ENCODE measurements at places on chromosomes 1 and 21.

DNA sequence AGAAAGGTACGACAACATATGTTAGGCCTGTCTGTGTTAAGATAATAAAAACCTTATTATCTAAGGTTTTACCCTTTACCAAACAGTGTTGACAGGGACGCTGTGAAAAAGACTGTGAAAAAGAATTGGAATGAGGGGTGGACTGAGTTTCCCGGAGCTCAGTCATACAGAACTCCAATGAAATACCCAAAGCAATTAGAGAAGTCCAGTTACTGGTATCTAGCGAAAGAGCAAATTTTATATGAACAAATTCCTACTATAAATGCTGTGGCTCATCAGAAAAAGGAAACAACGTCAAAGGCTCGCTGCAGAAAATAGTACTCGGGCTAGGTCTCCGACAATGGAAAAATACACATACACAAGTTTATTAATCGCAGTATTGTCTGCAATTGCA is 708 bp upstream of the RBBP5 start:
- no peak for DNase-seq

- DNase-seq: no peak
Measured at GRCh38 chr1:61638296-61638695, 86.6 kb downstream of the TM2D1 start.

- DNase-seq: no peak
Measured at GRCh38 chr1:33805988-33806387, 57.9 kb upstream of the HMGB4 start.

DNA sequence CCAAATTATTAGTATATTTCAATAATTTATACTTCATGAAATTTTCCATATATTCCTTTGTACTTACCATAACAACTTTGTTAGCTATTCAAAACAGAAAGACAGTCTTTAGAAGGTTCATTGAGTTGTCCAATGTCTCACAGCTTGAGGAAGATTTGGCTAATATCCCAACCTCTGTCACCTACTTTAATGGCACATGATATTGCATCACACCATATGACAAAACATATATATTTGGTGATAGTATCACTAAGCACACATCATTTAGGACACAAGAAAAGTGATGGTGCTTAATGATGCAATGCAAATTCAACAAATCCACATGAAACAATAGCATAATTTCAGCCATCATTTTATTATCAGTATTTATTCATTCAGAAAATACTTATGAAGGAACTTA is 122.0 kb upstream of the BRINP3 start:
- no peak for DNase-seq

GRCh38 chr1:116738673-116739370 is 15.4 kb upstream of the CD2 start:
- no peak for DNase-seq

GRCh38 chr1:118249641-118250040 is 64.6 kb upstream of the SPAG17 start:
- DNase-seq: no peak

DNA sequence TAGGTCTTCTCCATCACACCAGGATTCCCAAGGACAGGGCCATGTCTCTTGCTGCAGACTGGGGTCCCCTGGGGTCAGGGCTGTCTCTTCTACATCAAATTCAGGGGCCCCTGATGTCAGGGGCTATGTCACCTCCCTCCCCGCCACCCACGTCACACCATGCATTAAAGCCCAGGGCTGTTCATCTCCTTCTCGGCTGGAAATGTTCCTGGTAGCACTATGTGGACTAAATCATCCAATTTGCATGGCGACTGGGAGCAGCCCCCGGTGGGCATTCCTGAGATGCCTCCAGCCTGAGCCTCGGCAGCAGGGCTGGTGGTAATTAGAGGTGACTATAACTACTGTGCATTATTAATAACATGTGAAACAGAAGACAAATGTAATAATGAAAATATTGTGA is 151.7 kb upstream of the HMGB4 start:
- no peak for DNase-seq

DNA sequence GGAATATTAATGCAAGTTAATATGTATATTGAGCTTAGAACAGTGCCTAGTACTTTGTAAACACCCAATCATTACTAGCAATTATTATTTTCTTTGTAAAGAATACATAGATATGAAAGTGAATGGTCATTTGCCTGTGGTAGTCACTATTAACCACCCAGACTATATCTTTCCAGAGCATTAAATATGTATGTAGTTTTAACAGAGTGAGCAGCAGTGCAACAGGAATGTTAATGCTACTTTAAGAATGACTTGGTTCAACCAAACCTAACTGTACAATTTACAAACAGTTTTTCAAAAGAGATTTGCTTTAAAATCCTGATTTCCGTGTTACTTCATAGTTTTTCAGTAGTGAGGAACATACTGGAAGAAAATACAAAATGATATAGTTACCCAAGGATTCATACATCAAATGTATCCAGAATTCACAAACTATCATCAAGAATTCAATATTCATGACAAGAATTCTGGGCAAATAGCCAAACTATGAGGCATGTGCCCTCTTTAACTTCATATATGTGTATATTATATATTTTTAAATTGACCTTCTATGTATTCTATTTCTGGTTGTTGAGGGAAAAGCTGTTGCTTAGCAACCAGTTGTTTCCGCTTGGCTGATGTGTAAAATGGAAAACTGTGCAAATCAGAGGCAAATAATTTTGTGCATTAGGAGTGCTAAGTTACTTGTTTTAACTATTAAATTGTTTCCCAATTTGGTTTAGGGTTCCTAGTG is 34.9 kb upstream of the IVNS1ABP start:
- peak; percentile 50 for DNase-seq

- DNase-seq: no peak
Measured at GRCh38 chr1:195851016-195851601, 757.1 kb downstream of the KCNT2 start.

DNA sequence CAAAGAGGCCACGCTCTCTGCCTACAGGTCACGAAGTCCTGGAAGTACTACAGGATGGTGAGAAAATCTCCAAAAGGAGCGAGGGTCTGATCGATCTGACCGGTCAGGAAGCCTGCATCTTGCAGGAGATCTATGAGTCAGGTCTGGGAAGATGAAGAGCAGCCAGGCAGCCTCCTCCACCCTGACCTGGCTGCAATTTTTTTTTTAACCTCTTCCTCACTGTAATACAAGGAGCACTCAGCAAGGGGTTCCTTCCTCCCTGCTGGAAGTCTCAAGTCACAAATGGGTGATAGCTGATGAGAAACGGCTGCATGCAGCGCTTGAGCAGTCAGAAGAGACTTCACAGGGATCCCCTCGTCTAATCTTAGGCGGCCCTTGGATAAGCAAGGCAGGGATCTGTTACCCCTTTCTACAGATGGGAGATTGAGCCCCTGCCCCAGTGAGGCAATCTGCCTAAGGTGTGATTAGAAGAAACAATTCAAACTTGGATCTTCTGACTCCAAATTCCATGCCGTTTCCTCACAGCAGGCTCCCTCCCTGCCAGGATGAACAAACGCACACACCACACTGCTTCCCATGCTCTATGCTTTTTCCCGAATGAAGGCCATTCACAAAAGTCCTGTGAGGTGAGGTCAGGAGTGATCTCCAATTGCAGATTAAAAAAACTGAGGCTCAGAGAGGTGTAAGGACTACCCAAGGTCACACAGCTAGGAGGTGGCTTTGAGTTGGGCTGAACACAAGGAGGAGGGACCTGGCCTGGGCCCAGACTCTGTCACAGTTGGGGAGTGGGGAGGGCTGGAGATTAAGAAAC is 48.3 kb downstream of the ECE1 start:
- DNase-seq: no peak

- DNase-seq: no peak
Measured at GRCh38 chr1:69246710-69247109, 321.0 kb upstream of the LRRC7 start.

- DNase-seq: no peak
Measured at GRCh38 chr1:225700889-225701465, 48.1 kb upstream of the ENAH start.

- DNase-seq: no peak
Measured at GRCh38 chr1:14919751-14920150, 233.8 kb upstream of the TMEM51 start.

- no peak for DNase-seq
Measured at GRCh38 chr21:35086357-35086756, 37.3 kb upstream of the RUNX1 start.

DNA sequence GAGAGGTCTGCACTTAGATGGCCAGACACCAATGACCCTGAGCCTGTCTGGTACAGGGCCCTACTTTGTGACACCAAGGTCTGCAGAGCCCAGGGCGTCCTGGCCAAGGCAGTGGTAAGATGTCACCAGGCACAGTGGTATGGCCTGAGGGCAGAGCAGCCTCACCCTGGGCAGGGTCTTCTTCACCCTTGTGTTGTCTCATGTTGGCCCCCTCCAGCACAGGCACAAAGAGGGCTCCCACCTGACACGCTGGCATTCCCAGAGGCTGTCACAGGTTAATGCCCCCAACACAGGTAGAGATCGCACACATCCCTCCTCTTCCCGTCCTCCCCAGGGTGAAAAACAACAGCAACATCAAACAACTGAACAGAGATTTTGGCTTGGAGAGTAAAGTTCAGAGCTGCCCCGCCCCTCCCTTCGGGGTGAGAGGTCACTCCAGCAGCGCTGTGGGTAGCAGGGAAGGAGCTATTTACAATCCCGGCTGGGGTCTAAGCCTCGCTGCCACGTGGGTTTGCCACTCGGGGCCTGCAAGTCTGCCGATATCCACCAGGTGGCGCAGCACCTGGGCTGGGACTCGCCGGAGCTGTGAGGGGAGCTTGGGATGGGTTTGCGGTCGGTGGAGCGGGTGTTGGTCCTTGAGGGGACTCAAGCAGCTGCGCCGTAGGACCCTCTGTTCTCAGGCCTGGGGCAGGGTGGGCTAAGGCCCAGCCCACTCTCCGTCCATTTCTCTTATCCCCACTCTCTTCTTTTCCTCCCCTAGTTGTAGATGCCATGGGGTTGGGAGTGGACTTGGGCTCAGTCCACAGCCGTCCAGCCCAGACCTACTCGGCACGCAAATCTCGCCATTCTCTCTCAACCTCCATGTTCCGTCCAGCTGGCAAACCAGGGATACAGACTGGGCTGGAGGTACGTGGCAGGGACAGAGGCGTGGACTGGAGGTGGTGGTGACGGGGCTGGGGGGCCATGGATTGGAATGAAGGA is 12.7 kb downstream of the EFNA3 start:
- no peak for DNase-seq

DNA sequence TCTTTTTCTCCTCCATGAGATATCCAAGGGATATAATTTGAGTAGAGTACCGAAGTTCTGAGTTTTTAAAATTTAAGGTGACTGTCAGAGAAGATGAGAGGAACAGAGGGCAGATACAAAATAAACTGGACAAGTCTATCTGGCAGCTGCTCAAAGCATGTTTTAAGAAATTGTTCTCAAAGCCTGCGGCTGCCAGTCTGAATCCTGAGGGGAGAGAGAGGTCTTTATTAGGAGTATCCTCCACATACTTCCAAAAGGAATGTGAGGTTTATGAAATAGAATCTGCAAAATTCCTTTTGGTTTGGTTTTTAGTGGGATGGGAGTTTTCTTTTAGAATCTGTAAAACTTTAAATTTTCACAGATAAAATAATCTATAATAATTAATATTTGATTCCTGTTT is 41.3 kb downstream of the TTC13 start:
- DNase-seq: no peak

GRCh38 chr1:24900486-24900849 is 29.6 kb downstream of the RUNX3 start:
- DNase-seq: no peak

DNA sequence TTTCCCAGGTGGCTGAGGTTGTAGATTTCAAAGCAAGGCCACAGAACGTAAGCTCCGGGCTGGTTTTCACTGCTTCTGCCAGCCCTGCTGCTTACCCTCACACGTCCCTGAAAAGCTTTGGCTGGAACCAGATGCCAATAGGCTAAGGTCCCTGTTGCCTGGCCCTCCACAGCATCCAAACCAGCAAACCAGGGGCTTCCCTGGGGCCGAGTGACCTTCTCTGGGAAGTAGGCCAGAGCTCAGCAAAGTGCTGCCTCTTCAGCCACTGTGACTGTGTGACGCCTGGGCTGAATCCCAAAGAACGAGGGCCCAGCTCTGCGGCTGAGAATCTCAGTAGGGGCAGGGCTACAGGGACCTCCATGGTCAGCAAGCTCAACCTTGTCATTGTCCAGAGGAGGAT is 28.9 kb upstream of the RBM15 start:
- no peak for DNase-seq

DNA sequence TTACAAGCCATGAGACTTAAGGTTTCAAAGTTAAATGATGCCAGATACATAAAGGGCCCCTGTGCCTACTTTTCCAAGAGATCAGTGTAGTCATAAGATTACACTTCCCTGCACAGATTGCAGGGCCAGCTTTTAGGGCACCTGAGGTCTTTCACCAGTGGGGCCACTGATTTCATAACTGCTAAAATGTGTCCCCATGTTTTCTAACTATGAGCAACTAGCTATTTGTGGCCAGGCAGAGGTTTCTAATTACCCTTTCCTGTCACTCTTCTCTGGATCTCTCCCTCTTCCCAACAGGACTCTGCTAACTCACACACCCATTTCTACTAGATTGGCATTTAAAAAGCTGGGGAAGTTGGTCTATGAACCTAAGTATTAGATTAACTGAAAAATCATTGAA is 207.1 kb upstream of the SGIP1 start:
- no peak for DNase-seq

- no peak for DNase-seq
Measured at GRCh38 chr1:77333501-77333900, 51.7 kb downstream of the AK5 start.

GRCh38 chr1:2589431-2590232 is 3.1 kb downstream of the PRXL2B start:
- DNase-seq: no peak

- DNase-seq: no peak
Measured at GRCh38 chr1:48003741-48004531, 6.8 kb upstream of the TRABD2B start.

DNA sequence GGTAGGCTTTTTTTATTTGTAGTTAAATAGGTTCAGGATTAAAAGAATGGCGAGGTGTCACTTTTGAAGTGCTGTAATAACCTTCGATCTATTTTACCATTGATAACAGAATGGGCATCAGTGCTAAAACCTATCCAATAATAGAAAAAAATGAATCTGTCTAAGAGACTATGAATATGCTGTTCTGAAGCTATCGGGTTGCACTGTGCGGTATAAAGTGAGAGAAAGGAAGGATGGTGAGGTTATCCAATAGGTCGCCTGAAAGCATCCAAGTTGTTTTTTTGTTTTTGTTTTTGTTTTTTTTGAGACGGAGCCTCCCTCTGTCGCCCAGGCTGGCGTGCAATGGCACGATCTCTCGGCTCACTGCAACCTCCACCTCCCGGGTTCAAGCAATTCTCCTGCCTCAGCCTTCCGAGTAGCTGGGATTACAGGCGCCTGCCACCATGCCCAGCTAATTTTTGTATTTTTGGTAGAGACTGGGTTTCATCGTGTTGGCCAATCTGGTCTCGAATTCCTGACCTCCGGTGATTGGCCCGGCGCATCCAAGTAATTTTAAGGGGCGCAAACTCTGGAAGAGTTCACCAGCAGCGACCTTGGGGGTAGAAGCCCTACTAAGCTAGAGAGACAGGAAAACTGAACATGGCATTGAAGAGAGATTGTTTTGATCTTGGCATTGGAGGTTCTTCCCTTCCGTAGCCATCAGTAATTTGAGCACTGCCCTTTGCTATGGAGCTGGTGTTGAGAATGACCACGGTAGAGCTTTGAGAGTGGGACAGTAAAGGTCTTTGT is 8.7 kb upstream of the MDM4 start:
- DNase-seq: no peak
